ENCODE measurements at places on chromosomes 1 and 21.
A peak's percentile ranks its signal among the peaks of the same experiment; 100 is the strongest.

DNA sequence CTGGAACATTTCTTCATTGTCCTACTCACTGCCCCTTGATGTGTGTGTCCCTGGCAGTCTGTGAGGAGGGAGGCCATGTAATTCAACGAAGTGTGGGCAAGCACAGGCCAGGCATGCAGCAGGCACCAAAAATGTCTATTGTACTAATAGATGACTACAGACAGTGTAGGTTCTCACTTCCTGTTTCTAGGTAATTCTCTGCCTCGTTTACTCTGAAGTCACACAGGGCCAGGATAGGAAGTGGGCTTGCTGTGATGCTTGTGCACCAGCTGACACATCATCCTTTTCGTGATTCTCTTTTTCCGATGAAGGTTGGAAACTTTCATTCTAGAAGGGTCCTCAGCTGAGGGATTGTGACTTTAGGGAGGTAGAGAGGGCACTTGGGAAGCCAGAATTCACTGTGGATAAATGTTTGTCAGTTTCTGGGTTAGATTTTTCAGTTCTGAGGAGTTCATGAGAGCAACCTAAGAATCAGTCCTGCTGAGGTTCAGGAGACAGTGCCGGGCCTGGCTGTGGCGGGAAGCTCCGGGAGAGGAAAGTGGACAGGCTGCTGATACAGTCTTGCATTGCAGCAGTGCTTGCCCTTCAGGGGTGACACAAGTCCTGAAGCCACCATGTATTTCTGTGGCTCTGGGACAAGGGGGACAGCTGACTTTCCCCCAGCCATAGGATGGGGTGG lies 4.3 kb upstream of the CSF1 start:
- DNase-seq, result no peak

DNA sequence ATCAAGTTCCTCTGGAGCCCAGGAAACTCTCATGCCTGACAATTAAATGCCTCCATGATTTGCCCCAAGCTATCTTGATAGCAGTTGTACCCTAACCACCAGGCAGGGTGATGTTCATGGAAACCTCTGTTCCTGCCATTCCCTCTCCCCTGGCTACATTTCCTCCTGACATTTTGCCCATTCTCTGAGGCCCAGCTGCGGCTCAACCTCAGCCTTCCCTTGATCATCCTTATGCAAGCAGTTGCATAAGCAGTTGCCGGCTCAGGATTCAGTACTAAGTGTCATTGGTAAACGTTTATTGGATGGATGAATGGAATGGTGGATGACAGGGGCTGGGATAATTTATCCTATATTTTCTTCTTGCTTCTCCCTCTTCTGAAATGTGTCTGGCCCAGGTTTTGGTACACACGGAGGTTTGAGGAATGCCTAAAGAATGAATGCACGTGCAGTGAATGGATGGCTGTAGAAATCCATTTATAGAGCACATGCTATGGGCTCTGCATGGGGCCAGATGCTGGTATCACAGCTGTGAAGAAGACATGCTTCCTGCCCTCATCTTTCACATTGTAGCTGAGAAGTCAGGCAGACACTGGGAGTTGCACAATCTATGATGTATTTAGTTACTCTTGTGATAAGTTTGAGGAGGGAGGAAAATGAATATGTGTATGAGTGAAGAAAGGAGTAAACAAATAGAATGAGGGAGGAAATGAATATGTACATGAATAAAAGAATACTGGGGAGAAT lies 261.8 kb downstream of the FOXD2 start:
- DNase-seq, result no peak

DNA sequence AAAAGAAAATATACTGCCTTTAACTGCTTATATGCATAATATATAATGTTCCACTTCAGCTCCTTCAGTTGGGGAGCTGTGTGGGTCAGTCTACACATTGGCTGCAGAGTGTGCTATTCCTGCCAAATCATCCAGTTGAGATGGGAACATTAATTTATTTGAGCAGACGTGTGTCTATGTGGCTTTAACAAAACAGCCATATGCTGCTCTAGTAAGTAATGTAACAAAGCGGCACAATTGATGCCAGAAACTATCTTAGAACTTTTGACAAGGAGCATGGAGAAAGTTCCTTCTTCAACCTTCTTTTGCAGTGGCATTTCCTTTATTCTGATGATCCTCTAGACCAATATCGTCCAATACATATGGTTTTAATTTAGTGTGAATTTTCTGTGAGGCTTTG lies 285.9 kb upstream of the C1orf87 start:
- DNase-seq, result no peak

GRCh38 chr1:46405724-46406123 lies 11.6 kb downstream of the FAAH start:
- DNase-seq, result no peak

DNA sequence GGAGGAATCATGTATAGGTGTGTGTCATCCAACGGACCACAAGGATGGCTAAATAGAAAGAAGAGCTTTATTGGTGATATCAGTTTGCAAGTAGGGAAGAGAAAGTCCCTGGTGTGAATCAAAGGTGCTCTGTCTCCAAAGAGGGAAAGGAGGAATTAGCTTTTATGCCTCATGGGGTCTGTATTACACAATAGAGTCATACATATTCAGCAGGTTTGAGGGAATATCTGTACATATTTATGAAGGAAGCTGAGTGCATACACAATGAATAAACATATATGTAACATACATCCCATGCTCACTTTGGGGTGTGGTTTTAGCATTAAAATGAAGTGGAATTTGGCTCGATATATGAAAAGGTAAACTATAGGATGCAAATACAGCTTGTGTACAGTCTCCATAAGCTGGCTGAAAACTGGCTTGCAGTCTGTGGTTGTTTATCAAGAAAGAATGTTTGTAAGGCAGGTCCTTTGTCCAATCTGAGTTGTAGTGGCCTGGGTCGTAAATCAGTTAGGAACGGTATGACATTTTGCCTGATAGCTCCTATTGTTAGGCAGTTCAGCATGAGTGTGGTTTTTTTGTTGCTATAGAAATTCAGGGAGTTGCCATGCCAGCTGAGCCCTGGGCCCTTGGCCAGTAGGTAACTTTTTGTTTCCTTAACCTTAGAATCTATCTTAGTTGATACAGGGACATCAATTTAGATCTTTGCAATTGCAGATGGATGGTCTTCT lies 198.0 kb upstream of the ZP4 start:
- peak; percentile 63 for DNase-seq

GRCh38 chr1:62722796-62723195 lies 34.6 kb upstream of the DOCK7 start:
- no peak for DNase-seq
